Activated T-helper 1 cell treated with anti-CD3 and anti-CD28 coated beads, Interleukin-12 subunit alpha, Interleukin-12 subunit beta, Interleukin-2, Interleukin-4 antibody, amounts not matched to agents 30 ng/mL and 10 ng/mL and 1 ng/mL, durations not matched to agents 14 hours and 24 hours and 36 hours (primary cell): ENCODE measurements at places on chromosomes 3 and 15. TPM values are rescaled to one million over a fixed set of nuclear protein-coding genes. Genes with fewer than 3 reads are reported as not detected.

Gene IGDCC3
- total RNA-seq, result not detected in 2 replicates

- no peak overlapping the region for H3K27ac ChIP-seq
- H3K4me3 ChIP-seq, result no peak overlapping the region
- no peak for DNase-seq
- H3K36me3 ChIP-seq, result peaks cover 4% of the 10 kb centered on the region
- peaks cover 2% of the 10 kb centered on the region for H3K4me1 ChIP-seq
Measured at GRCh38 chr3:51581524-51581923, 43.0 kb downstream of the RAD54L2 start.

Gene SOX2
- total RNA-seq, result 0.07 and 0.10 TPM in 2 replicates

DNA sequence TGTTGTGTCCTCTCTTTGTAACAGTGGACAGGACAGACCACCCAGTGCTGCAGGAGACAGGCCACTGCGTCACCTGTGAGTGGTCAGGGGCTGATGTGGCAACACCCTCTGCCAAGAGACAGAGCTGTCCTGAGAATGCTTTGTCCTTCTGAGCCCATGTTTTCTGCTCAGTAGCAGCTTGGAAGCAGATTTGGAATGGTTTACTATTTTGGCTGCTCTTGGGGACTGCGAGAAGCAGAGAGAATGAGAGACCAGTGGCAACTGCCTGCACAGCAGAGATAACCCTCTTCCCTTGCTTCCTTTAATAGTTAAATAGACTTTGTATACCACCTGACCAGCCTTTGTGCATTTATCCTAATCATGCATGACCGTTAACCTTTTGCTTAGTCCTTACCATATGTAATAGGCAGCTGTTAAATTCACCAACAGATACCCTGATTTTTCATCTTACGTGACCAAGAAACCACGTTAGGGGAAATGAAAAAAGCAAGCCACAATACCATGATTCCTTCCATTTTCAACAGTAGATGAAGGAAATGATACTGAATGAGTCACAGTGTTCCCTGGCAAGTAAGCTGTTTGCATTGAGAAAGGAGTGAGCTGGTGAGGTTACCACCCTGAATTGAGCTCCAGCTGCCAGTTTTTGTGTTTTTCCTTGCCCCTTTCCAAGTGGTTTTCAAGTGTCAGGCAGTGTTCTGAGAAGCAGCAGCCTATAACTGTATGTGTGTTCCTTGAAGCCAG, 35.5 kb downstream of the B3GALNT1 start:
- no peaks in the 10 kb centered on the region for H3K36me3 ChIP-seq
- H3K27me3 ChIP-seq, result no peaks in the 10 kb centered on the region
- no peak overlapping the region for H3K4me3 ChIP-seq
- no peak overlapping the region for H3K27ac ChIP-seq

DNA sequence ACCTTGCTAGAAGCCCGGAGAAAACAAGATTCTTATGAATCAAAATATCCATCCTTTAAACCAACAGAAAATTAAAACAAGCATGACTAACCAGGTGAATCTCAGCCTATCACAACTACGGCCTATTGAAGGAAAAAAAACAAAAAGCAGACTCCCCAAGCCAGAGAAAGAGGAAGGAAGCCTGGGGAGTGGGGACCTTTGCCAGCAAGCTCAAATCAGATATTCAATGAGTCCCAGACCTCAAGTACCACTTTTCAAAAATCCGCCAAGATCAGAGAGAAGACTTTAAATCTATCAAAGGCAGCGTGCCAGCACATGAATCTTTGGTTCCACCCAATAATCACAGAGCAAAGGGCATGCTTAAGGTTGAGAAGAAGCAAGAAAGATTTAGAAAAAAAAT, 253.8 kb downstream of the NTRK3 start:
- H3K4me1 ChIP-seq, result no peaks in the 10 kb centered on the region
- H3K36me3 ChIP-seq, result no peaks in the 10 kb centered on the region

- no peak overlapping the region for H3K27ac ChIP-seq
- no peak overlapping the region for H3K4me3 ChIP-seq
- peaks cover 24% of the 10 kb centered on the region for H3K4me1 ChIP-seq
- H3K36me3 ChIP-seq, result peaks cover 6% of the 10 kb centered on the region
- no peak for DNase-seq
Measured at GRCh38 chr3:48030188-48030587, 14.0 kb upstream of the MAP4 start.

Gene SUSD5
- not detected in 2 replicates for total RNA-seq

GRCh38 chr15:52228921-52229320, 37.7 kb upstream of the GNB5 start:
- no peak for DNase-seq
- H3K27ac ChIP-seq, result no peak overlapping the region
- peaks cover 27% of the 10 kb centered on the region for H3K4me1 ChIP-seq

DNA sequence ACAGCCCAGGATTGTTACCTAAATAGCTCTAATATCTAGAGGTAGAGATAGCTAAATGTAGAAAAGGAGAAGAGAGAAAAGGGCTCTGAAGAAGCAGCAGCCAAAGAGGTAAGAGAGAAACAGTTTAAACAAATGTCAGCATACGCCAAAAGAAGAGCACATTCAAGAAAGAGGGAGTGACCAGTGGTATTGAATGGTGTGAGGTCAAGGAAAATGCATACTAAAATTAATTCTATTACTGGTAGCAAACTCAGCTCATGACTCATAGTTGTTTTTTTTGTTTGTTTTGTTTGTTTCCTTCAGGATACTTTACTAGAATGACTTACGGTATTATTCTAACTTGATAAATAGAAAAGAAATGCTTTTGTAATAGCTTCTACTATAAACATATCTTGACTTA, 86.5 kb upstream of the FXR1 start:
- no peaks in the 10 kb centered on the region for H3K4me1 ChIP-seq
- no peak overlapping the region for H3K4me3 ChIP-seq
- no peak for DNase-seq
- H3K27ac ChIP-seq, result no peak overlapping the region

- H3K36me3 ChIP-seq, result no peaks in the 10 kb centered on the region
- H3K4me1 ChIP-seq, result no peaks in the 10 kb centered on the region
- H3K27ac ChIP-seq, result no peak overlapping the region
- DNase-seq, result no peak
- no peak overlapping the region for H3K4me3 ChIP-seq
Measured at GRCh38 chr3:65548848-65549625, 489.7 kb downstream of the MAGI1 start.

DNA sequence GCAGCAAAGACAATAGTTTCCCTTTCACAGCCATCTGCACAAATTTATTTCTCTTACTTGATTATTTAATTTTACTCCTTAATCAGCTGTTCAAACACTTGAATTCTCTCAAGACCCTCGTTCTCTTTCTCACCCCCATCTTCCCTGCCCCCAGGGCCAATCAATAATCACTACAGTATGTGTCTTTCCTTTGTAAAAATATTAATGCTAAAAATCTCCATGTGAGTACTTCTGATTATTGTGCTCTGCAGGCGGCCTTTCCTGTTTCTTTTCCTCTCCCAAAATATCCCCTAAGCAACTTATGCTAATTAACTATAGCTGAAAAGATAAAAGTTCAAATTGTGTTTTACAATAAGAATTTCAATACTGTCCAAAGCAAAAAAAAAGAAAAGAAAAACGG, 617.0 kb upstream of the CBLB start:
- H3K4me1 ChIP-seq, result no peaks in the 10 kb centered on the region
- no peak overlapping the region for H3K4me3 ChIP-seq
- H3K27ac ChIP-seq, result no peak overlapping the region
- H3K36me3 ChIP-seq, result no peaks in the 10 kb centered on the region
- no peak for DNase-seq
- no peaks in the 10 kb centered on the region for H3K27me3 ChIP-seq

GRCh38 chr3:133991637-133992036, 38.1 kb downstream of the SLCO2A1 start:
- no peaks in the 10 kb centered on the region for H3K27me3 ChIP-seq
- no peaks in the 10 kb centered on the region for H3K4me1 ChIP-seq
- no peaks in the 10 kb centered on the region for H3K36me3 ChIP-seq
- DNase-seq, result no peak
- H3K4me3 ChIP-seq, result no peak overlapping the region

GRCh38 chr3:150588027-150588830, 14.9 kb upstream of the SELENOT start:
- H3K4me1 ChIP-seq, result peaks cover 24% of the 10 kb centered on the region
- H3K27me3 ChIP-seq, result no peaks in the 10 kb centered on the region
- H3K27ac ChIP-seq, result peak overlapping the region; percentile 33
- DNase-seq, result no peak

DNA sequence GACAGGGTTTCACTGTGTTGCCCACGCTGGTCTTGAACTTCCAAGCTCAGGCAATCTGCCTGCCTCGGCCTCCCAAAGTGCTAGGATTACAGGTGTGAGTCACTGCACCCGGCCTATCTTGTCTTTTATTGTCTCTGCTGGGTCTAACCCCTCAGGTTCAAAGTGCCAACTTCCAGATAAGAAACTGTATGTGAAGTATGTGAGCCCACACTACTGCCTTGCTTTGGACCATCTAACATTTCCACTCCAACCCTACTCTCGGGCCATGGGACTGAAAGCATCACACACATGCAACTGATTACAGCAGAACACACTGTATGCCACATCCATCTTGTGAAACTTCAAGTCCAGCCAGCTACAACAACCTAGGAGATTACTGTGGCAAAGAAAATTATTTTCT, 256.1 kb upstream of the VEPH1 start:
- no peak overlapping the region for H3K4me3 ChIP-seq
- no peaks in the 10 kb centered on the region for H3K36me3 ChIP-seq
- H3K27ac ChIP-seq, result no peak overlapping the region

DNA sequence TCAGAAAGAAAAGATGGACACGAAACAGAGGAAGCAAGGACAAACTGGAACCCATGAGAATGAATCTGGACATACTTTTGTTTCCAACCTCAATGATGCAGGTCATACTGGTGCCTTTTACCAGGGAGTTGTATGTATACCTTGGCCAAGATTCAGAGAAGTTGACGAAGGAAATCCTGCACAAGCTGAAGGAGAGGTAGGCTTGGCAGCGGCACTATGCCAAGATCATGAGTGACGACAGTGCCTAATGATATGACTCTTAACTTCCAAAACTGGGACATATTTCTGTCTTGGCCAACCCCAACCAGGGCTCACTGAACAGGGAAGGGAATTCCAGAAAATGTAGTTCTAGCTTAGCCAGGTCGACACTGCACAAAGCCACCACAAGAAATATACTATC, 149.2 kb upstream of the SLCO3A1 start:
- no peak overlapping the region for H3K27ac ChIP-seq
- H3K27me3 ChIP-seq, result peaks cover 16% of the 10 kb centered on the region
- peaks cover 24% of the 10 kb centered on the region for H3K4me1 ChIP-seq
- H3K4me3 ChIP-seq, result no peak overlapping the region
- no peaks in the 10 kb centered on the region for H3K36me3 ChIP-seq

GRCh38 chr3:25663347-25663868, 1.3 kb downstream of the TOP2B start:
- DNase-seq, result peak; percentile 2
- peaks cover 42% of the 10 kb centered on the region for H3K4me1 ChIP-seq
- H3K36me3 ChIP-seq, result peaks cover 7% of the 10 kb centered on the region
- peak overlapping the region; percentile 95 for H3K4me3 ChIP-seq
- no peaks in the 10 kb centered on the region for H3K27me3 ChIP-seq

GRCh38 chr3:184773283-184774186, 38.4 kb upstream of the VPS8 start:
- H3K4me3 ChIP-seq, result no peak overlapping the region
- no peak overlapping the region for H3K27ac ChIP-seq
- no peak for DNase-seq
- H3K4me1 ChIP-seq, result no peaks in the 10 kb centered on the region

Gene GCNT3
- not detected in 2 replicates for total RNA-seq

DNA sequence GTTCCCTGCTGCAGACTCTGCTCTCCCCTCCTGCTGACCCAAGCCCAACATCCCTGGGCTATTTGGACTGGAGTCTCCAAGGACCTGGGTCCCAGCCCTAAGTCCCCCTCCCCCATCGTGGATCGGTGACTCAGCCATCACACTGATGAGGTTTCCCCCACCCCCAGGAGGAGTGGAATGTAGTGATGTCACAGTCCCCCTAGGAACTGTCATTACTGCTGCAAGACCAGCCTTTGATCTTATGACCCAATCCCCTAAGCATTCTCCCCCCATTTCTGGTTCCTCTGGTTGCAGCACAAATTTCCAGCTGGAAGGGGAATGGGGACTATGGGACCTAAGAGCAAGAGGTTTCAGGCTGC, 63.4 kb upstream of the CSPG4 start:
- H3K36me3 ChIP-seq, result no peaks in the 10 kb centered on the region
- peaks cover 21% of the 10 kb centered on the region for H3K4me1 ChIP-seq
- H3K27me3 ChIP-seq, result peaks cover 19% of the 10 kb centered on the region
- no peak overlapping the region for H3K27ac ChIP-seq
- no peak for DNase-seq
- H3K4me3 ChIP-seq, result no peak overlapping the region

DNA sequence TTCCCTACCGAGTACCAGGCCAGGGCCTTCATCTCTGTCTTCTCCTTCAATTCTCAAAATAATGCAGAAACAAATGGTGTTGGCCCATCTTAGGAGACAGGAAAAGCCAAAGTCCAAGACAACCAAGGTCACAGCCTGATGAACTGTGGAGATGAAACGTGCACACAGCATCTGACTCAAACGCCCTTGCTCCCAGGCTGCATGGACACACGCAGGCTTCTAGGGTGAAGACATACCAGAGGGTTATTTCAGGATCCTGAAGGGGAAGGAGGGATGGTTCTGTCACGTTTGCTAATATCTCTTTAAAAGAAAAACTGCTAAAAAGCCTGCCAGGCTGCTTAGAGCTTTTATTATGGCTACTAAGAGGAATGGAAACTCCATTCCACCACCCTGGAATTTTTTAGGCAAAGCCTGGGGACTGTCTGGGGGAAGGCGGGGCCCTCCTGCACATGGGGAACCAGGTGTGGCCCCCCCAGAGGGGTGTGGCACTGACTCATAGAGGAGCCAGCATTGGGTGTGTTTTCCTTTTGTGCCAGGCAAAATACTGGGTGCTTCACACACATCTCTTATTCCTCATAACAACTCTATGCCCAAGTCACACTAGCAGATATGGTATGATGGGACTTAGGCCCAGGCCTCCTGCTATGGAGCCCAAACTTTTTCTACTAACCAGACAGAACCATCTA, 62.9 kb downstream of the UMPS start:
- H3K36me3 ChIP-seq, result no peaks in the 10 kb centered on the region
- no peak overlapping the region for H3K27ac ChIP-seq
- DNase-seq, result no peak
- H3K27me3 ChIP-seq, result peaks cover 14% of the 10 kb centered on the region
- H3K4me1 ChIP-seq, result peaks cover 8% of the 10 kb centered on the region

GRCh38 chr3:196502775-196503195, 783 bp downstream of the RNF168 start:
- H3K4me3 ChIP-seq, result peak overlapping the region; percentile 100
- peak; percentile 64 for DNase-seq
- H3K27me3 ChIP-seq, result peaks cover 8% of the 10 kb centered on the region
- peaks cover 26% of the 10 kb centered on the region for H3K36me3 ChIP-seq
- peaks cover 38% of the 10 kb centered on the region for H3K4me1 ChIP-seq
- H3K27ac ChIP-seq, result peak overlapping the region; percentile 100
